ENCODE measurements at places on chromosomes 11 and 22.

- no peak for DNase-seq
Observed at GRCh38 chr11:27218421-27219038, 144.5 kb downstream of the CCDC34 start.

GRCh38 chr22:29141078-29141688 lies 64.5 kb upstream of the EMID1 start:
- no peak for DNase-seq

- no peak for DNase-seq
Observed at GRCh38 chr22:21990445-21991303, 8.1 kb upstream of the TOP3B start.

- DNase-seq = no peak
Observed at GRCh38 chr11:10540546-10540914, 457 bp downstream of the RNF141 start.

DNA sequence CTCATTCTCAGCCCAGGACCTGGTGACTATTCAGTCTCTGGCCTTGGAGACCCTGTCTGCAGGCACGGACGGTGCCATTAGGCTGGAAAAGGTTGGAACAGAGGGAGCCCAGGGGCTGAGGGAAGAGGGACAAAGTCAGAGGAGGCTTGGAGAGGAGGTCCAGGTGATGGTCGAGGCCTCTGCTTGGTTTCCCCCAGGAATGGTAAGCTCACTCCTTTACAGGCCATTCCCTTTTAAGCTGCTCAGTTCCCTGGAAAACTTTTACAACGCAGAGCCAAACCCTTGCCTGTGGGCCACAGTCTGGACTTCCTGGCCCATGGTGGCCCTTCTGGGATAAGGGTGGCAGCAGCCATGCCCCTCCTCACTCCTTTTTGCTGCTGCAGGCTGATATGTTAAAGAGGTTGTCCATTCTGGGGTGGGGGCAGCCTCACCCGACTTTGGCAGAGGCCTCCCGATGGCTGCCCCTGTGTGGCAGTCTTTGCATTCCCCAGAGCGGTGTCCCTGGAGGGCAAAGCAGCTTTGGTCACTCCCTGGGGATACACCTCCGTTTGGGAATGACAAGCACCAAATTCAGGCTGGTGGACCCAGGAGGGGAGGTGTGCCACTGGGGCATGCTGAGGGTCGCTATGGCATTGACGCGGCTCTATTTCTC lies 34.0 kb upstream of the RFPL3 start:
- no peak for DNase-seq

DNA sequence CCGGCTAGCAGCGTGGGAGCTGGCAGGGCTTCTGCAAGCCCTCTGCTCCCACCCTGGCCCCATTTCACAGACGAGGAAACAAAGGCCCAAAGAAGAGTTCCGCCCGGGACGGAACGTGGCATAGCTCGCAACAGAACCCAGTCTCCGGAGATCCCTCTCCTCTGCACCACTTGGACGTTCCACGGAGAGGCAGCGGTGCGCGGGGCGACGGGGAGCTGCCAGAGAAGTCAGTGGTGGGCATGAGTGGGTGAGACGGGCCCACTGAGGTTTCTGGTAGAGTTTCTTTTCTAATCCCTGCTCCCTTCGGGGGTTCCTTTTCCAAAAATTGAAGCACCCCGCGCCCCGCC lies 554 bp upstream of the NECTIN1 start:
- DNase-seq = no peak

Data from stimulated activated CD4-positive, alpha-beta T cell treated with anti-CD3 and anti-CD28 coated beads, TNF-alpha, amount 100 ng/mL, for 4 hours (primary cell).